Bronchus fibroblast of lung (primary cell): ENCODE measurements at places on chromosomes 5 and 9. TPM values are rescaled to one million over a fixed set of nuclear protein-coding genes. Genes with fewer than 3 reads are reported as not detected.

Gene PCA3
- total RNA-seq, result not detected in 2 replicates

Gene RGS7BP
- not detected in 2 replicates for total RNA-seq

Gene ABLIM3
- 63.9 and 64.7 TPM in 2 replicates for total RNA-seq

Gene FOXD4
- 0.34 TPM in 1 of 2 replicates, not detected in the other for total RNA-seq

Gene PCDHB7
- 0.15 and 0.17 TPM in 2 replicates for total RNA-seq

Gene ZNF454
- total RNA-seq, result 0.84 and 1.2 TPM in 2 replicates

Gene DAB2IP
- 9.8 and 10.1 TPM in 2 replicates for total RNA-seq

Gene PCDHB10
- total RNA-seq, result under 0.01 and 0.15 TPM in 2 replicates
